ENCODE measurements at places on chromosomes 1 and 21. TPM values are rescaled to one million over a fixed set of nuclear protein-coding genes. Genes with fewer than 3 reads are reported as not detected.

- no peak for DNase-seq
Measured at GRCh38 chr21:21412096-21412495, 413.9 kb downstream of the NCAM2 start.

DNA sequence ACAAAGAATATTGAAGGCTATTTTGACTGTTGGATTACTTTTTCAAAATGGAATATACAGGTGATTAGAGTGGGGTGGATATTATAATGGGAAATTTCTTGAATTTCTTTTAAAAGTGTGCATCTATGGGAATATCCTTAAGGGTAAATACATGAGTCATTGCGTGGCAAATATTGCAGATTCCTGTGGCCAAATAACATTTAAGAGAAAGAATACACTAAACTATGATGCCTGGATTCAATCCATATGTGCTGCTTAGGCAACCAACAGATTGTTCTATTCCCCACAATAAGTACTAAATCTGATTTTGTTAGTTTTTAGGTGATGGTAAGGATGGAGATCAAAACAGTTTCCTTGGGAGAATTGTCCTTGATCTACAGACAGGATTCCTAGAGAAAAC, 119.5 kb downstream of the HMCN1 start:
- no peak for DNase-seq

GRCh38 chr1:146032631-146033219, 11.2 kb upstream of the HJV start:
- DNase-seq: no peak

Gene FMOD
- 50.6 TPM for total RNA-seq

DNA sequence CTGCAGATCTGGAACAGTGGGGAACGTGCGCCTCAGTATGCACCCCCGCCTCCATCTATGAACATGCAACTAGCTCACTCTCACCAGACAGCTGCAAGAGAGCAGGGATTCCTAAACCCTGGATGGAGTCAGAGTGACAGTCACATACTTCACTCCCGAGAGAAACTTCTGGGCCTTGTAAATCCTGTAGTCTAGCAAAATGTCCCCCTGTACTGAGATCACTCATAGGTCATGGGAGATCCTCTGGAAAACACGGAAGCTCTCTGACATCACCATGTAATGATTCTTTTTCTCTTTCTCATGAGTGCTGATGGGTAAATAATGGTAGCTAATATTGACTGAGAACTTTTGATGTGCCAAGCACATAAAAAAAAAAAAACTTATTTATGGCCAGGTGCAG, 23.4 kb upstream of the TARDBP start:
- no peak for DNase-seq

Gene EPS8L3
- total RNA-seq: not detected

- DNase-seq: no peak
Measured at GRCh38 chr1:2135941-2136340, 58.6 kb downstream of the FAAP20 start.

Gene PPM1J
- 1.6 TPM for total RNA-seq

DNA sequence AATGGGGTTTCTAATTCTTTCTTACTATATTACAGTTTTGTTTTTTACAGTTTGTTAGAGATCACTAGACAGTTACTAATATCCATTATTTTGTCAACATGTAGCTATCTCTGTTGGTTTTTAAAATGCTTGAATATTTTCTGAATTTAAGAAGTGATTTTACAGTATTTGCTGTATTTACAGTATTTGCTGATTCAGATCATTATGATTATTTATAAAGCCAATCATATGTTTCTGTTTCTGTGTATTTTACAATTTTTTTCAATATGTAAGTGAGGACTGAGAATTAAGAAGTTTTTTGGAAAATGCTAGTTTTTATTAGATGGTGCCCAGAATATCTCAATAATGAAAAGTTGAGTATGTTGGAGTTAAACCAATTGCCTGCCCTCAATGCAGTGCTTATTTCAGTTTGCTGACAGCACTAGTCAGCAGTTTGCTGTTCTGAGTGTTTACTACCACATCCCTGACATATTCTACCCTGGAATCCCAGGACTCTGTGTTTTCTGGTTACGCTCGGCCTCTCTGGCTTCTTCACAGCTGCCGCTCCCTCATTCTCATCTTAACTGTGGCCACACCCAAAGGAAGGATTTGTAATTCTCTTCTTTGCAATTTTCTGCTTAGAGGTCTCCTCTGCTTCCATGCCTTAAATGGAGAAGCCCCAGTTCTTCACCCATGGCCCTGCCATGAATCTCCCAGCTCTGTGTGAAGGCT, 68.0 kb upstream of the BACH1 start:
- no peak for DNase-seq

- no peak for DNase-seq
Measured at GRCh38 chr1:27042670-27043069, 30.0 kb upstream of the TENT5B start.

Gene DPT
- total RNA-seq: 147 TPM

Gene MFSD2A
- total RNA-seq: 0.95 TPM

GRCh38 chr1:216843409-216843808, 120.2 kb upstream of the ESRRG start:
- no peak for DNase-seq

DNA sequence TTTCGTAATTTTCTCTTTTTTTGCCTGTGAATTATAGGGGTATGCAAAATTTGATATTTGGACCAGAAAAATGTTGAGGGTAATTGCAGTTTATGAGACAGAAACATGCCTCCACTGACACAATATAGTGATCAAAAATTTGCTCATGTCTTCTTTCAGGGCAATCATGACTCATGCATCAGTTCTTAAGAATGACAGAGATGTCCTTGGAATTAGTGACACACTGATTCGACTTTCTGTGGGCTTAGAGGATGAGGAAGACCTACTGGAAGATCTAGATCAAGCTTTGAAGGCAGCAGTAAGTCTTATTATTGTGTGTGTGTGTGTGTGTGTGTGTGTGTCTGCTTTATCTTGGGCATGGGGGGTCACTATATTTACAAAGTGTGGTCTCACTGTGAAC, 27.5 kb downstream of the CTH start:
- DNase-seq: no peak

DNA sequence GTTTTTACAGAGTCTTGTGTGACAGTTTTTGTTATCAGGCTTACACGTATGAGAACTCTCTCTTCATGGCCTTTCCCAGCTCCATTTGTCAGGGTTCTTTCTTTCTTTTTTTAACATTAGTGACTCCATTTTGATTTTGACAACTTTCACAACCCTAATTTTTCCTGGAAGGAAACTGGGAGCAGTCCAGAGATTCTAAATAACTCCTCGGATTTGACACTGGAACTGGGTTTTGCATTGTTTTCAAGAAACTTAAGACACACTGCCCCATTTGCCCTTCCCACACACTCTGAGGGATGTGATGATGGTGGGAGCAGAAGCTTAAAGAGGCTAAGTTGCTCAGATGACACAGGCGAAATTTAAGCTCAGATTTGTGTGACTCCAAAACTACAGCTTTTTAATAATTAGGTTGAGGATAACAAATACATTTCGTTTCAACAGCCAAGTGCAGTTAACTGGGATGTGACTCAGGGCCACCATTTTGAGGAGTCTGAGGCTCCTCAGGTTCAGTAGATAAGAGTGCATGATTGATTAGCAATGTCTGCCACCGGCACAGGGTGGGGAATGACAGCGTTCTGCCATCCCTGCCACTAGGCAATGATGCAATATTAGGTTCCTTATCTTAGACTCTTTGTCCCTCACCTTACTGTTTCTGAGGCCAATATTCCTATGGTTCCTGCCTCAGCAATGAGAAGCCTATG, 95.1 kb upstream of the ATP1A1 start:
- no peak for DNase-seq

DNA sequence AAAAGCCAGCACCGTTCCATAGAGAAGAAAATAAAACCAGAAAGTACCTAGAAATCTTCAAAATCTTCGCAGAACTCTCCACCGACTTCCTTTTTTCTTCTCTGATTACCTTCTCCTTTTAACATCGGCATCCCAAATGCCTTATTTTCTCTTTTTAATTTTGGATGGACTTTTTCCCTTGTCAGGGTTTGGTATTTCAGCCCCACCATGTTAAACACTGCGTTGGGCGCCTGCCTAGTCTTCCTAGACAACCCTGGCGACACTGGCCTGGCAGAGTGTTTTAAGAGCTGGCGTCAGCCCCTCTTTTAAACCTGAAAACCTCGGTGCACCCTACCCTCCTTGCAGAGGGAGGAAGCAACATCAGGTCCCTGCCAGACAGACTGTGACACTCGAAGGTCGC, 66.0 kb upstream of the EFHD2 start:
- DNase-seq: no peak

Gene ODR4
- 20.0 TPM for total RNA-seq

DNA sequence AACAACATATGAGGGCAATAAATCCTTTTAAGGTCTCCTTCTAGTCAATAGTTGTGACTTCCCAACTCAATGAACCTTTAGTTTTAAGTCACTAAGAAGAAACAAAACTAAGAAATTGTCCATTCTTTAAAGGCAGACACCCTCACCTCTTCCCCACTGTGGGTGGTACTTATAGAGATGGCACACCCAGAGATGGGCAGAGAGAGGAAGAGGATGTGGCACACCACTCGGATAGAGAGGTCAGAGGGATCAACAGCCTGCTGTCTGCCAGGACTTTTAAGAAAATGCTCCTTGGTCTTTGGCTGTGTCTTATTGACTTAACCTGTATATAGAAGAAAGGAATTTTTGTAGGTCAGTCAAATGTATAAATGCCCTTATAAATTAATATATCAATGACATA, 45.1 kb downstream of the FASLG start:
- no peak for DNase-seq

GRCh38 chr1:221098471-221099405, 219.5 kb downstream of the HLX start:
- DNase-seq: no peak

DNA sequence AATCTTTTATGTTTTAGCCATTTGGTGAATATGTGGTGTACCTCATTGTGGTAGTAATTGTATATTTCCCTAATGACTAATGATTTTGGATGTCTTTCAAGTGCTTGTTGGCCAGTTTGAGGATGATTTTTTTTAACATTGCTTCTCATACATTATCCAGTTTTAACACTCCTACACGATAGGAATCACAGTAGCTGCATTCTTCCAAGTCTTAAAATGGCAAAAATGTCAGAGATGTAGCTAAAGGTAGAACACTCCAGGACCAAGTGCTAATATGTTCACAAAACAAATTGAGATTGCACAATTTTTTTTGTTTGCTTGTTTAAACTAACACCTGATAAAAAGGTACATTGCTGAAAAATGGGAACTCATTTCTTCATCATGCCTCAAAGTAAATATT, 11.7 kb downstream of the USP25 start:
- no peak for DNase-seq

Gene SRSF4
- 95.4 TPM for total RNA-seq

Gene EXO5
- 7.7 TPM for total RNA-seq

DNA sequence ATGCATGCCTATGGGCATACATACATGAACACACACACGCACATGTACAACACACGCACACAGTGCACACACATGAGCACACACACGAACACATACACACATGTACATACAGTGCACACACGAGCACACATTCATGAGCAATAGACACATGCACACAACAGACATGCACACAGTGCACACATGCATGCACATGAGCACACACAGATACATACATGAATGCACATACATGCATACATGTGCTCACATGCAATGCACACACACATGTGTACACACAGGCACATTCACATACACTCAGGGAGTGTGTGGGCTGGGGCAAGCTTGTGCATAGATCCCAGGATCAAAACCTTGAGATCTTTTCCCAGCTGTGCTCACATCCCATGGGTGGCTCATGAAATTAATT, 18.9 kb downstream of the CRYAA start:
- DNase-seq: no peak

Gene C1orf141
- total RNA-seq: not detected

DNA sequence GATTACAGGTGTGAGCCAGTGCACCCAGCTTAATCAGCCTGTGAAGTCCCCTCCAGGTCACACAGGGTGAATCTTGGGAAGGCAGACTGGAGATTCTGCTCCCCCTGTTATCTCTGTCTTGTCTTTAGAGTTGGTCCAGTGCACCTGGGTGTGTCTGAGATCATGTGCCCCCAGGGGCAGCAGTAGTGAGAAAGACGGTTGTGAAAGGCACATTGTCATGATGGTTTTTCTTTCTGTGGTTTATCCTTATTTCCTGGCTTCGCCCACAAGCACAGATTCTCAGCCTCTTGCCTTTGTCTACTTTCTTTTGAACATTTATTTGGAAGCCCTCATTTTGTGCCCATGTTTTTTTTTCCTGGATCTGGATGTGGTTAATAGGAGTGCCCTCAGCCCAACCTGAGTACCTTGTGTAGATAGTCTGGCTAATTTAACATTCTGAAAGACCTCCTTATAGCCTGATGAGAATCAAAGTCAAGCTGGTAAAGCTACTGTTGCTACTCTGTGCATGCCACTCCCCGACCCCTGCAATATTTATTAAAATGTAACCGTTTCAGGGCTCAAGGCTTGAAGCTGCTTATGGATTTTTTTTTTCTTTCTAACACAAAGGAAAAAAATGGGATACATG, 23.7 kb downstream of the UCK2 start:
- DNase-seq: no peak

- no peak for DNase-seq
Measured at GRCh38 chr21:16634515-16634914, 878.3 kb upstream of the CXADR start.

DNA sequence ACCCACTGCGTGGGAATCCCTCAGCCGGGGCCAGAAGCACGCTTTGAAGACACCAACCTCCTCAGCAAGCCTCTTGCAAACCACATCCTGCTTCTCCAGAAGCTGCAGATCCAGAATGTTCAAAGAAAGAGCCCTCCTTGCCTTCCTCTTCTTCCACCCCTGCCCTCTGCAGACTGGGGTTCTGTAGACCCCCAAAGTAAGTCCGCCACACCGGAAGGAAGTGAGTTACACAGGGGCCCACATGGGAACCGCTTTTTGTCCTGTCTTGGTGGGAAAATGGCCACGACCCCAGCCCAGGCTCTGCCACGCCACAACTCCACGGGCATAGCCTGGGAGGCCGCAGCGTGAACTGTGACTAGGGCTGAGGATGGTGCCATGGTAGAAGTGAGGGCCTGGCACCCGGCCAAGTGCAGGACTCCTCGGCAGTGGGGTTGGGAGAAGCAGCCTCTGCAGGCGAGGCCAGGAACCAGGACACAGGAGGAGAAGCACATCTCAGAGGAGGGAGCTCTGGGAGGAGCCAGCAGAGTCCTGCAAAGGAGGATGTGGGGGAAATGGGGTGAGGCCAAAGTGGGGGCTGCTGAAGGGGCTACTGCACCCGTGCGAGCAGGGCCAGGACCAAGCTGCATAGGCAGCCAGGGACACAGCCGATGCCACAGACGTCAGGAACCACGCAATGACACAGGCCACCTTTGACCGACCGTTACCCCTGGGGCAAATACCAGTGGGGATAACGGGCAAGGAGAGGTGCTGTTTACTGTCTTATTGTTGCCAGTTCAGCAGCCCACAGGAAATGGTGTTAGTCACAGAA, 30.9 kb downstream of the PDE9A start:
- DNase-seq: no peak

GRCh38 chr1:55448261-55448660, 233.1 kb upstream of the USP24 start:
- DNase-seq: no peak

- DNase-seq: no peak
Measured at GRCh38 chr21:35932232-35932911, 128.0 kb downstream of the SETD4 start.

Data from omental fat pad (tissue), 4 donors.